Stimulated activated naive CD8-positive, alpha-beta T cell treated with anti-CD3 and anti-CD28 coated beads, Interleukin-15, Interleukin-2, amounts not matched to agents 100 U/mL and 50 U/mL, for 24 hours (primary cell): ENCODE measurements at places on chromosomes 7 and 10.
A peak's percentile ranks its signal among the peaks of the same experiment; 100 is the strongest.

- no peak for DNase-seq
These were observed 419.8 kb downstream of the GRID1 start for GRCh38 chr10:85946713-85947326.

- no peak for DNase-seq
These were observed 779.4 kb upstream of the LRRN3 start for GRCh38 chr7:110311556-110311955.

DNA sequence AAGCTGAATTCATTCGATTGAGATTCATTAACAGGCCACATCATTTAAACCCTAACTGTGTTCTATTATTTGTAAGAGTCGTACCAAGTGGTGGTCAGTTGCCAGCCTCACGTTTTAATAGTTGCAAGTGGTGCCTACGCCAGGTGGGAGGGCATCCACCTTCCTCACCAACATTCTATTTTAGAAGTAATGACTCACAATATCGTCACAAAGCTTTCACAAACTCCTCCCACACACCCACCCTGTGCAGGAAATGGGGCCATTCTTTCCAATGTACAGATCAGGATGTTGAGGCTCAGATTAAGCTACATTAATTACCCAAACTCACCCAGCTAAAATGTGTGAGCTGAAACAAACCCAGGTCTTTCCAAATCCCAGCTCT is 77.3 kb upstream of the SAMD8 start:
- DNase-seq, result peak; percentile 59

- no peak for DNase-seq
These were observed 20.7 kb upstream of the SPOCK2 start for GRCh38 chr10:72108830-72109635.

GRCh38 chr10:114174695-114175188 is 739 bp upstream of the CCDC186 start:
- no peak for DNase-seq

GRCh38 chr10:9239298-9239697 is 1184.8 kb downstream of the GATA3 start:
- DNase-seq, result no peak

DNA sequence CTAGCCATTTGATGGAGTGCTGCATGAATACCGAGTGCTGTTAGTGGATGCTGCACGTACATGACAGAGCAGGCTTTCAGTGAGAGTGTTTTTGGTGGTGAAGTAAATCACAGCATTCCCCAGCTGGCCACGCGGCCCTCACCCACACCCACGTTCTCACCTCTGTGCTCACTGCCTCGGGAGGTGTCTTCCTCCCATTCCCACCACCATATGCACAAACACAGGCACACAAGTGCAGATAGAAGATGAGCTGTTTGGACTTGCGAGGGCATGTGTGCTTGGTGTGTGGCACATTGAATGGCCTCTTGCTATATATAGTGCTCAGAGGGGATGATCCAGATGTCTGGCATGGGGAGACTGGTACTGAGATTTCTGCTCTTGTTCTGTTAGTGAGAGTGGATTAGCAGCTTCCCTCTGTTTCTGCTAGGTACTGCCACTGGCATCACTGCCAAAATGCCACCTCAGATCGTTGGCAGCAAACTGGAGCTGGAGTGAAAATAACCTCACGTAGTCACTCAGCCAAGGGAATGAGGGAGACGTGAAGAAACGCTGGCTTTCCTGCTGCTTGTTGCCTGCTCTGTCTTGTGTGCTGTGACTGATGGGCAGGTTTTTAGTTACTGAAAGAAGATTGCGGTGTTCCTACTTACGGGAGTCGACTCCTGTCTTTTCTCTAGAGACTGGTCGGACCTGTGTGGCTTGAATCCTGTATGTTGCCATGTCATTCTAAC is 19.1 kb downstream of the DNAJB6 start:
- DNase-seq, result no peak

GRCh38 chr7:150323682-150324372 is 482 bp upstream of the ACTR3C start:
- no peak for DNase-seq

DNA sequence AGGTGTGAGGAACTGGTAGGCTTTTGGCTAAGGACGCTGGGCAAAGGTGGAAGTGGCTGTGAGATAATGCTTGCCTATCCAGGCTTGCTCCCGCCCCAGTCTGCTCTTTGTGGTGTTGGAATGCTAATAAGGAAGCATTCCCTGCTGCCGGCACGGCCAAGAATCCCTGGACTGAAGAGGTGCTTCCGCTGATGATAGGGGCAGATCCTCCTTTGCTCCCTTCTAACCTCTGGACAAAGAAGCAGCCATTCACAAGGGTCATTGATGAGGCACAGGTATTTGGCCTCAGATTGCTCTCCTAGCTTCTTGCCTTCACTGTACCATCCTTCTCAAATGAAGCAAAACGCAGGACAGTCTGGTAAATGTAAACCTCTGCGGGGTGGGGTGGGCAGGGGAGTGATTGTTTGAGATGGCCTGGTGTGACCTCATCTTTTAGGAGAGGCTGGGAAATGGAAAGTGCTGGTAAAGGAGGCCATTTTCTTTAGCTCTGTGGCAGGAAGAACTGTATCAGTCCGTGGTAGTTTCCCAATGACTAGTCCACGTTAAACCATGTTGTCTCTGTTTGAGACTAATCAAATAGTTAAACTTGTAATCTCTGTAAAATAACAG is 1.7 kb downstream of the PGAM1 start:
- DNase-seq, result peak; percentile 46

DNA sequence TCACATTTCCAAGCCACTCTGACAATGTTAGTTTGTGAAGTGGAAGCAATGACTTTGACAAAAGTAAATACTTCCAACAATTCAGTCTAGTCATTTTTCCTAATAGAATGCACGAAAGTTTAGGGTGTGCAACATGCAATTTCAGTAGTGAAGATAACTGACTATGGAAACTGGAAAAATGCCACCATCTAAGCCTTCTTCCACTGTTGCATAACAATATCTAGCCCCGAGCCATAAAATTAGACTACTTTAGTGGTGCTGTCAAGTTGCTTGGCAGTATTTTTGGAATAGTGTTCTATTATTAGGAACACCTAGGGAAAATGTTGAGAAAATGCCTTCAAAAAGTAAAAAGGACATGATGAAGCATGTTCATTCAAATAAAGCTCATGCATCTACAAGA is 17.9 kb downstream of the SEMA3A start:
- DNase-seq, result no peak

DNA sequence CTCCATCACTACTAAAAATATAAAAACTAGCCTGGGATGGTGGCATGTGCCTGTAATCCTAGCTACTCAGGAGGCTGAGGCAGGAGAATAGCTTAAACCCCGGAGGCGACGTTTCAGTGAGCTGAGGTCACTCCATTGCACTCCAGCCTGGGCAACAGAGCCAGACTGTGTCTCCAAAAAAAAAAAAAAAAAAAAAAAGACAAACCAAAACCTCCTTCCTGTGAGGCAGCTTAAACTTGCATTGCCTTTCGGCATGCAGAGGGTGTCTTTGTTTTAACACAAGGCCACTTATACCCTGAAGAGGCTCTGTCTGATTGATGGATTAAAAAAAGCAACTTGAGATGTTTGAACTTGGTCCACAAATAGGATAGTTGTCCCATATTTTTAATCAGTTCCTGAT is 128.4 kb upstream of the RSU1 start:
- no peak for DNase-seq

DNA sequence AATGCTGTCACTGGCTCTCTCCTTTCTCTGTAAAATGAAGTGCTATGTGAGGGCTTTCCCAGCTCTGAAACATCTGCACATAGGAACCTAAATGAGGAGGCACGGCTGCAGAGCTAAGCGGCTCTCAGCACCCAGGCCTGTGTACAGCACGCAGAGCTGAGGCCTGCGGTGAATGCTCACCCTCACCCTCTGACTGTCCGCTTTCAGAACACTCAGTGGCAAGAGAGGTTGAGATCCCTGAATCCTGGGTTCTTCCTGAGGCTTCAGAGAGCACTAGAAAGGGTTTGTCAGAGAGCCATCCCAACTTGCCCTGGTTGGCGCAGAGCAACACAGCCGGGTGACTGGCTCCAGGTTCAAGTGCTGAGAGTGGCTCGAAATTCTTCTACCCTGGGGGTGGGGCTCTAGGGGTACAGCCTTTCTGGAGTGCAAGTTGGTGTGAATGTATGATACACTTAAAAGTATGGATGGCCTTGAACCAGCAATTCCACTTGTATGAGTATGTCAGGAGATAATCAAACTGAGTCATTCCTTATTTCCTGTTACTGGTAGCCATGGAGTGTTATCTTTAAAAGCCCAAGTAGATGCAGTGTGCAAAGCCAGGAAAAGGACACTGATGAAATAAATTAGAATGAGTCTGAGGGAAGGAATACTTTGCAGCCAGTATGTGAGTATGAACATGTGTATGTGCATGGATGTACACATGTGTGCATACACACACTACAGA is 1.7 kb upstream of the CCDC201 start:
- no peak for DNase-seq

DNA sequence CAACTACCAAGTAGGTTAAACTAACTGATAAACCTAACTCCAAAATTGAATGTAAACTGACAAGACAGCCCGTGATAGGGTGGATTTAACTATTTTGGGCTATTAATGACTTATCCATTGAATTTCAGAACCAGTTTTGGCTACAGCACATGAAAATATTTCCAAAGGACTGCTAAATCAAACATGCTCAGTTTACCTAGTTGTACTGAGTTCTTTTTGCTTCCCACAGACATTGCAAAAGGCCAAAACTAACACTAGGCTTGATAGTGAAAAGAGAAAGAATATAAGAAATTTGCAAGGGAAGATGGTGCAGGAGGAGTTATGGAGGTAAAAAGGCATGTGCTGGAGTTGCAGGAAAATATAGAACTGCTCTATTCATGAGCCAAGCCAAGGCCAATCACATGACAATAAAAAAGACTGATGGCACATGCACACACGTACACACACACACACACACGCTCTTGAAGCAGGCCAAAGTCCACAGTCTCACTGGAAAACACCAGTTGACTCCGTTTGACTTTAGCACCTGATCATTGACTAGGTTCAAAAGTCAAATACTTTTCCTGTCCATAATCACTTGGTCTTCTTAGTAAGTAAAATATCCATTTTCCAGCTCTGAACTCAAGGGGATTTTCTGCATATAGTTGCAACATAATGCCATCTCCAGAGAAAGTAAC is 76.0 kb upstream of the AGBL3 start:
- no peak for DNase-seq

DNA sequence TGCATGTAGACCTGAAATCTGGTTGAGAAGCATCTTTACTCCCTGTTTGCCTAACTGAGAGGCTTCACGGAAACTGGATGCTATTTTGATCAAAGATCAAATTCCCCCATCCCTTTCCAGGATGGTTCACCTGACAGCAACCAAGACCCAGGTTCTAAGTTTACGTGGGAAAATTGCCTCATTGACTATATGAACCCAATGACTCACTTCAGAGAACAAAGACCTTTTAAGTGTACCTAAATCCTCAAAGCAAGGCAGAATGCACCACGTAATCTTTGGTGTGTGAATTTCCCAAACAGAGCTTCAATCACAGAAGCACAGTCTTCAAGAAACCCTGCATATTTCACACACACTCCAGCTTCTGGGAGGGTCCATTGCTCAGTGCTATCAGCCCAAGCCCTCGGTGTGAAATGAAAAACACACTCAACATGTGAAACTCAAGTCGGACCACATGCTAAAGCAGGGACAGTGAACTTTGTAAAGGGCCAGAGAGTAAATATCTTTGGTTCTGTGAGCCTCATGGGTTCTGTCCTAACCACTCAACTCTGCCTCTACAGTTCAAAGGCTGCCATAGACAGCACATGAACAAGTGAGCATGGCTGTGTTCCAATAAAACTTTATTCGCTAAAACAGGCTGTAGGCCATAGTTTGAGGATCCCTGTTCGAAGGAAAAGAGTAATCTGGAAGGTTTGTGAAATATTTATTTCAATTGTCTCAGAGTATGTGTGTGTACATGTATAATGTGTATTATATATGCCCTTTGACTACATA is 275.6 kb upstream of the FOXK1 start:
- DNase-seq, result no peak

- no peak for DNase-seq
These were observed 16.3 kb downstream of the SMURF1 start for GRCh38 chr7:99127636-99128035.
